Activated CD4-positive, alpha-beta T cell treated with anti-CD3 and anti-CD28 coated beads, Interleukin-2, amount 50 U/mL, for 48 hours (primary cell): ENCODE measurements at places on chromosomes 6 and 20.

DNA sequence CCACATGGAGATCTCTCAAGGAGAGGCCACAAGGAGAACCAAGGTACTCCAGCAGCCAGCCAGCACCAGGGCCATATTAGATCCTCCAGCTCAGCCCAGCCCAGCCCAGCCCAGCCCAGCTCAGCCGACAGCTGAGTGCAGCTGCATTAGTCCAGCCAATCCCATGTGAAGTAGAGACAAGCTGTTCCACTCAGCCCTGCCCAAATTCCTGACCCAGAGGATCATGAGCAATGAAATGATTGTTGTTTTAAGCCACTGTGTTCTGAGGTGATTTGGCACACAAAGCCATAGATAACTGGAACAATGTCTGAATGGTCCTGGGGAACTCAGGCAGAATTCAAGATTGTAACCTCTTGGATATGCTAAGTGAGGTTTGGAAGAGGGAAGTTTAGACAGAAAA is 59.5 kb upstream of the BMP2 start:
- no peak for DNase-seq

- DNase-seq: no peak
Measured at GRCh38 chr20:25323496-25324246, 67.0 kb downstream of the ABHD12 start.

- no peak for DNase-seq
Measured at GRCh38 chr20:12715991-12716680, 292.6 kb upstream of the SPTLC3 start.

- DNase-seq: no peak
Measured at GRCh38 chr6:136129365-136129764, 120.7 kb downstream of the MTFR2 start.

GRCh38 chr6:14450578-14450977 is 333.0 kb downstream of the CD83 start:
- DNase-seq: no peak

DNA sequence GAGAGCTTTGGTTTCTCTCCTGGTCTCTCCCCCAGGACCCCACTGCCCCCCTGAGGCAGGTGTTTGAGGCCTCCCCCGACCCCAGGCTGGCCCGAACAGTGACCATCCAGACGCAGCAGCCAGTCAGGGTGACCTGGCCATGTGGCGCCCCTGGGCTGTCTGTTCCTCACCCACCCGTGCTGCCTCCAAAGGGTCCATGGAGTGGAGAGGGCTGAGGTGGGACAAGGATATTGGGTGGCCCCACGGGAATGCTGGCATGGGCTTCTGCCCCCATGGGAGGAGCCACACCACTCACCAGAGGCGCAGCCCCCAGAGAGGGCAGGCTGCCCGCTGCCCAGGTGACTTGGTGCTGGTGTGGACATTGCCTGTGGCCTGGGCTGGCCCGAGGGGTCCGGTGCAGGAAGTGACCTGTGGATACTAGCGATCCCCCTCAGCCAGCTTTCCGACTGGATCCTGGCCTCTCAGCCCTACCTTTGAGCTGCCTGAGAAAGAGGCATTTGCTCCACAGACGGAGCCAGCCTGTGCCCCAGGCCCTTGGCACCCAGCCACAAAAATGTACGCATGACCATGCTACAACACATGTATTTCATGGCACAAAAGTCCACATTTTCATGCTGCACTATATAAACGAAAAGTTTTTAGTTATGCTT is 50.8 kb downstream of the BCAS4 start:
- DNase-seq: no peak

DNA sequence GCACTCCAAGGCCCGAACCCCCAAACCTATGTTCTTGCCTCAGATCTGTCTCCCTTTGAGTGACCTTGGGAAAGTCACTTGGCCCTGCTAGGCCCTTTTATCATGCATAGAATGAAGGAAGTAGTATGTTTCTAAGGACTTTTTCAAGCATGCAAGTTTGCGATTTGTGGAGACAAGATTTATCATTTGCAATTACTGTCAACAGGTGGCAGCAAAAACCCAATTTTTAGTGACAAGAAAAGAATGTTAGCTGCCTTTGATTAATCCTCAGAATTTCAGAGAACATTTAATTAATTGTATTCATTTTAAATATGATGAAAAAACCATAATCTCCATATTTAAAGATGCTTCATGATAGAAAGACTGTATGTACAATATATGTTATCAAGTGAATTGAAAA is 28.3 kb upstream of the PREP start:
- no peak for DNase-seq
